GM18507 (cell line): ENCODE measurements at places on chromosomes 4 and X.

DNA sequence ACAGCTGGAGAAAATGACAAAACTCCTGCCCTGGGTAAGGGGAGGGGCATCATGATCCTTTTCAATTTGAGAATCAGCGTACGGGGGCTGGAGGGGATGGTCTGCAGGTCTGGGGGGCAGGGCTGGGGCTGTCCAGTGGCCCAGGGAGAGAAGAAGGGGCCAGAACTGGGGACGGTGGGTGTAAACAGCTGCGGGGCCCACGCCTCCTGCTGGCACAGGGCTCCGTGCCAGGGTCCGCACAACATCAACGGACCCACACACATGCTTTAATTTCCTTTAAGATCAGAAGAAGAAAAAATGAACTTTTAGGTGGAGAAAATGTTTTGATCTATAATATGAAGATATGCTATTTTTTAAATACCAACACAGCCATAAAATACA is 52.1 kb downstream of the PSAPL1 start:
- no peak for DNase-seq

DNA sequence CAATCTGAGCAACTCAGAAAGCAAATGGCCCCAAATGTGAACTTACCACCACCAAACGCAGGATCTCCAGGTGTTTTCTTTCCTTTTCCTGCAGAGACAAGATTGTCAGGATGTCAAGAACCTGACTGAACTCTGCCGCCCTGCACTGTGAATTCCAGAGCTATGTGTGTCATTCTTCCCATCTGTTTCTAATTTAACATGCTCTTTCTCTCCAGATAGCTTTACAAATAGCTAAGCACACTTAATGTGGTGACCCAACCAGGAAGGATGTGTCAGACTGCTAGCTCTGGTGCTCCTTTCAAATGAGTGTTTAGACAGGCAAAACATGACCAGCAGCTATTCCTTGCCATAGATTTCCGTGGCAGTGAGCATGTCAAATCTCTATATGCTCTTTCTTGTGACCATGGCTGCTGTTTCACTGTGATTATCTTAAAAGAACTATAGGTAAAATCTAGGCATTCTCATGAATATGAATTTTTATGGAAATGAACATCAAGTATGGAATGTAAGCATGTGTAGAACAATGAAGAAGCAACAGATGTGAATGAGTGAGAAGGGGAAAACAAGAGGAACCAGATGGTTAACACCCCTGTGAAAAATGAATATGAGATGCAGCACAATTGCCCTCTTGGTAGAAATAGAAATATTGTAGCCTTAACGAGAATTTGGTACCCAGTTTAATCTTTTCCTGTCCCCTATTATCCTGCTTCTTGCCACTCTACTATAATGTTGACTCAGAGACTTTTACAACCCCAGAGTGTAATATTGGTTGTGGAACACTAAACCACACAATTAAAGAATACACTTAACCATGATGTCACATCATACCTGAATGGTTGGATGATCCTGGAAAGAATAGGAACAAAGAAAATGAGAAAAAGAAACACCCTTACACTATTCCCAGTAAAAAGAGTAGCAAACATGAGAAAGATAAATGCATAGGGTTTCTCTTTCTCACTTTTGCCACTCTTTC is 247.8 kb upstream of the DKK2 start:
- no peak for DNase-seq

DNA sequence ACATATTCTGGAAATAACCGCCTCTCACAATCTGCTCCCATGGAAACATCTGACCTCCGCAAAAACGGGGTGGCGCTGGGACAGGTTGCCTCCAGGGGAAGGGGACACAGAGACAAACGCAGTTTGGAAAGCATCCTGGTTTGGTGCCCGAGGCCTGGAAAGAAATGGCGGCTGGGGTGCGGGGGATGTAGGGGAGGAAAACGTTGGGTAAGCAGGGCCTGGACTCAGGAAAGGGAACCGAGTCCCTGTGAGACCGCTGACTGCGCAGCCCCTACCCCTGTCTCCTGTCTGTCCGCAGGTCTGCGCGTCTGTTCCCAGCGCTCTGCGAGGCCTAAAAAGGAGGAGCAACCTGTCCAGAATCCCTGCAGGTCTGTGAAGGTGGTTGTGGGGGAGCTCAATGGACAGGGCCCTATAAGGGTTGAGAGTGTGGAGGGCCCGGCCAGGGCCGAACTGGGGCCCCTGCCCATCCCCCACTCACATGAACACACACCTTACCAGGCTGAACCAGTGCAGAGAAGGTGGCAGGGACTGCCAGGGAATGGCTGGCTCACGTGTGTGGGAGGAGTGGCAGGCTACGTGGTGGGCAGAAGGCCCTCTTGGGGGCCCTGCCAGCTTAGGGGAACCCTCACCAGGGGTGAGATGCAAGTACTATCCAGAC is 672 bp downstream of the TCEAL3 start:
- DNase-seq = no peak

DNA sequence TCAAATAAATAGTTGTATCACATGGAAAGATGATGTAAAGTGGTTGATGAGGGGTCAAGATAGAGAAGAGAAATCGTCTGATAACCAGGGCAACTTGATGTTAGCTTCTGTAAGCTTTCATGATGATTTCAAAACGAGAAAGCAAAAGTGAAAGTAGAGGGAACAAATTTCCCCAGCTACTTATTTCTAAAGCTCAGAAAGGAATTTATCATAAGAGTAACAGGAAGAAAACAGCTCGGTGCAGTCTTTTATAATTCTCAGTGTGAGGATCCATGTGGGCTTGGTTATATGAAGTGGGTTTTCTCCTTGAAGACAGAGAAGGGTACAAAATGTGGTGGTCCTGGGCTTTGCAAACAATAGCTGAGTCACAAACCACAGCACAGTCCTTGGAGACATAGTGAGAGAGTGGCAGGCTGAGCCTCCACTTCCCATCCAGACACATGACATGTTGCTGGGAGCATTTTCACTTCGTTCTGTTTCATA is 32.1 kb upstream of the GLRA2 start:
- DNase-seq = no peak

GRCh38 chr4:162352580-162353107 is 188.8 kb upstream of the FSTL5 start:
- no peak for DNase-seq

DNA sequence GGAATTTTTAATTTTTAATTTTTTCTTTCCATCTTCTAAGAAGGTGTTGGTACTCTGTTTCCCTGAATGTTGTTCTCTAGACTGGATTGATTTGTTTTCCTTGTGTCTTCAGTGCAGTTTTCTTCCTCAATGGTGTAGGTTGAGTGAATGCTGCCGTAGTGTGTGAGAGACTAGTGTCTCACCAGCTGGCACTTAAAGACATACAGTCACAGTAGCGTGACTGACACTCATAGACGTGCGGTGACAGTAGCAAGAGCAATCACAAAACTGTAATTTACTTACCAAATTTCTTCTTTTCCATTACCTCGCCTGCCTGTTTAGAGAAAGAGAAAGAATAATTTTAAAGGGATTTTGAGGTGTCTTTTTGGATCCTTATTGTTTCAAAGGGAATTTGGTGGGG is 21.4 kb upstream of the PGM2 start:
- no peak for DNase-seq

- no peak for DNase-seq
Measured at GRCh38 chr4:124184792-124185191, 527.7 kb downstream of the ANKRD50 start.

DNA sequence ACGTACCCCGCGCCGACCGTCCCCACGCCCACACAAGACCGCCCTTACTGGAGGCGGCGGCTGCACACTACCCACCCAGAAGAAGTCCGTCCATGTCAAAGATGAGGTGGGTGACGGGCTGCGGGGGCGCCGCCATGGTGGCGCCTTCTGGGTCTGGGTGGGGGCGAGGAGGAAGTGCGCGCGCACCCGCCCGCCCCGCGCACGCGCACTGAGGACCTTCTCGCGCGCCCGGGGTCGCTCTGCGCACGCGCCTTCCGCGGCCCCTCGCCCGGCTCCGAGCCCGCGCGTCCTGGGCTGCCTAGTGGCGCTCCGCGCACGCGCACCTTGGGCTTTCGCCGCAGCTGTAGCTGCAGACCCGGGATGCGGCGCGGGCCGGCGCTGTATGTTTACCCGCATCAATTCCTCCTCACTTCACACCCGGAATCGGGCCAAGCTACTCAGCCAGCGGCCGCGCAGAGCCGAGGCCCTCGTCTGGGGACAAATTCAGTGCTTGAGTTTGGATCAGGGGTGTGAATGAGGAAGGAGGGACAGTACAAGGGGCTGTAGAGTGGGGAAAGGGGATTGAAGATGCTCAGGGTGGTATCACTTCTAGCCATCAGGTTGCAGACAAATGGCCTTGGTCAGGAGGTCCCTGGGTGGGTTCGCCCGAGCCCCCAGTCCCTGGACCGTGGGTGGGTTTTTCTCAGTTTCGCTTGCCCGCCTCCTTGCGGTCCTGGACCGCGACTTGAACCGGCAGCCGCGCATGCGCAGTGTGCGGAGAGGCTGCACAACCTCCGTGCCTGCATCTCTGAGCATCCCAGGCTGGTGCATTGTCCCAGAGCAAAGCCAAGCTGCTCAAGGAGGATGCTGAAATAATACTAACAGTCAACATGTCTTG is at the start of gene PUDP:
TSS of gene PUDP (minus strand) at position 176 of the 877 bp plus-strand sequence. CDS start at position 136, 40 bp downstream.
- DNase-seq = peak; percentile 62

DNA sequence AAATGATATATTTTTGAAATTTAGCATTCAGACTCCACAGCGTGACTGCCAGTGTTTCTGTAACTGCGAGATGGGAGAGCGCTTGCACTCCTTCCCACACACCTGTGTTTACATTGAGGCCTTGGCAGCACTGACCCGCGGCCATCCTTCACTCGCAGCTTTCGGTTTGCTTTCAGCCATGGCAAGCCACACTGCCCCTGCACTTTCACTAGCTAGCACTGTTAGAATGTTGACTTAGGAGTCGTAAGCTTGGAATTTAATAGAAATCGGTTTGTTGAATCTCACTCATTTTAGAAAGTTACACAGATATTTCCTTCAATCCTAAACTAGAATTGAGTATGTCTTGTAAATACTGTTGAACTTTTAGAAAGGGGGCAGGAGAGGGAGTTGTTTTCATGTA is 136.2 kb downstream of the CFAP299 start:
- no peak for DNase-seq

- no peak for DNase-seq
Measured at GRCh38 chr4:171857302-171858012, 44.3 kb downstream of the GALNTL6 start.

DNA sequence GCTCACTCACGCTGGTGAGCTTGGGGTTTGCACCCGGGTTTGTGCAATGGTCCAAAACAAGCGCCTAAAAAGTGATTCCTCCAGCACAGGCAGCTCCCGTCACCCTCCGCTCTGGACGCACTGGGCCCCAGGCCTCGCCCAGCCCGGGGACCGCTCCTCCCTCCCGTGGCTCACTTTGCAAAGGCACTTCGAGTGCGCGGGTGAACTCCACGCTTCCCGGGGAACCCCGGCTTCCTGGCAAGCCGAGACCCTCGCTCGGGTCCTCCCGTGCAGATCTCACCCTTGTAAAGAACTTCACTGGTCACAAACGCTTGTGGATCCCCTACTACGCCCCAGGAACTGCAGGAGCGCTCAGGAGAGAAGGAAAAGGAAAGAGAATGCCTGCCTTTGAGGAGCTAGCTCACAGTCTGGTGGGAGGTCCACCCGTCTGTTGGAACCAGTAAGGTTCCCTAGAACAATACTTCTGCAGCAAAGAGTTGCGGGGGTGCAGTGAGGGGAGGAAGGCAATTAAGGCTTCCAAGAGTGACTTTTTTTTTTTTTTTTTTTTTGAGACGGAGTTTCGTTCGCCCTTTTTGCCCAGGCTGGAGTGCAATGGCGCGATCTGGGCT is at the start of gene CTPS2:
TSS of gene CTPS2 (minus strand) at position 122 of the 608 bp plus-strand sequence. CDS start 9,767 bp downstream, outside the sequence.
- DNase-seq = peak; percentile 32

DNA sequence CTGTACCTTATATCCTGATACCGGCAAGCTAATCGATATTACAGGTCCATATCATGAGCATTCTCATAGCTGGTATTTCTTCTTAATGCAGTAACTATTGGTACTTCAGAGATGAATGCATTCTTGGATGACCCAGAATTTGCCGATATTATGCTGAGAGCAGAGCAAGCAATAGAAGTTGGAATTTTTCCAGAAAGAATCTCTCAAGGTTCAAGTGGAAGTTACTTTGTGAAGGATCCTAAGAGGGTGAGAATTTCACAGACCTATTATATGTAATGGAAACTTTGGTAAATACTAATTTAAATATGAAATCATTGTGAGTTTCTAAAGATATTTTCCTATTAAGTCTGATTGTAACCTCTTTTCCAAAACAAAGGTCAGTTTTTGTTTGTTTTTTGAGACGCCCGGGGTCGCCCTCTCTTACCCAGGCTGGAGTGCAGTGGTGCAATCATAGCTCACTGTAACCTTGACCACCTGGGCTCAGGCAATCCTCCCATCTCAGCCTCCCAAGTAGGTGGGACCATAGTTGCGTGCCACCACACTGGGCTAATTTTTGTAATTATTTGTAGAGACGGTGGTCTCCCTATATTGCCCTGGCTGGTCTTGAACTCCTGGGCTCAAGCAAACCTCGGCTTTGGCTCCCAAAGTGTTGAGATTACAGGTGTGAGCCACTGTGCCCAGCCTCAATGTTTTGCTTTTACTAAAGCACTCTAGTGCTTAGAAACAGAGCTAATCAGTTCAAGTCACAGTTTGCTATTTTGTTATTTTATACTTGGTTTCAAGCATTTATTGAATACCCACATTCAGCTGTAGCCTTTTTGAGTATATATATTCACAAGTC is 18.6 kb downstream of the PI4K2B start:
- no peak for DNase-seq

- DNase-seq = no peak
Measured at GRCh38 chr4:183330841-183331240, 8.6 kb upstream of the CLDN24 start.

- DNase-seq = no peak
Measured at GRCh38 chrX:78831523-78831922, 84.0 kb downstream of the LPAR4 start.

- DNase-seq = no peak
Measured at GRCh38 chr4:83138946-83139345, 24.4 kb upstream of the PLAC8 start.

DNA sequence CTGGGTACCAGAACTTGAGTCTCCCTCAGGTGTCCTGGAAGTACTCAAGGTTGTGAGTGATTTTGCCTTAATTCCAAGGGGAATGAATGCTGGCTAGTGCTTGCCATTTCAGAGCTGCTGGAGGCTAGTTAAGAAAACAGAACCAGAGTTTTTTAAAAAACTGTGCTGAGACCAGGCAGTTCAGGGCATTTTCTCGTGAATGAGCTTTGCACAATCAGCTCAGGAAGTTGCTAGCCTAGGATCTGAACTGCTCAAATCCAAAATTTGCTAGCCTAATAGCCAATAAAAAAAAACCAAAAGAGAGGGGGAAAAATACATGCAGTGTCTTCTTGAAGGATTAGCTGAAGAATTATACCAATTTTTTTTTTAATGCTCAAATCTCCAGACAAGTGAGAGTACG is 292.7 kb downstream of the FBXW7 start:
- no peak for DNase-seq

DNA sequence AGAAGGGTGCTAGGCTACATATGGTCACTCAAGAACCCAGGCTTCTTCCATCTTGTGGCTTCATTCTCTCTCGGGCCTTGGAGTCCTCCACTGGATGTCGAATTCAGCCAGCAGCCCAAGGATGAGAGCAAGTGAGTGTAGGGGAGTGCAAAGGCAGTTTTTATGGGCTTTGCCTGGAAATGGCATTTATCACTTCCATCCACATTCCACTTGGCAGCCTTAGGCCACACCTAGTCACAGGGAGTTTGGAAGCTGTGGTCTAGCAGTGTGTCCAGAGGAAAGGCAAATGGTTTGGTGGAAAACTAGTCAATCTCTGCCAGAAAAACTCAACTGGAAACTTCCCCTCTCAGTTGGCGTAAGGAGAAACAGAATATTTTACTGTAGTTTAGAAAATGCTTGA is 59.0 kb downstream of the NHS start:
- DNase-seq = no peak

- no peak for DNase-seq
Measured at GRCh38 chr4:166435449-166435848, 562.4 kb downstream of the TLL1 start.

GRCh38 chr4:80989921-80990544 is 40.5 kb upstream of the BMP3 start:
- peak; percentile 1 for DNase-seq
